ENCODE measurements at places on chromosomes 7 and 10.

GRCh38 chr10:119658274-119658673, 7.1 kb downstream of the BAG3 start:
- DNase-seq = peak; percentile 93

GRCh38 chr7:38198366-38198765, 20.3 kb downstream of the STARD3NL start:
- DNase-seq = no peak

DNA sequence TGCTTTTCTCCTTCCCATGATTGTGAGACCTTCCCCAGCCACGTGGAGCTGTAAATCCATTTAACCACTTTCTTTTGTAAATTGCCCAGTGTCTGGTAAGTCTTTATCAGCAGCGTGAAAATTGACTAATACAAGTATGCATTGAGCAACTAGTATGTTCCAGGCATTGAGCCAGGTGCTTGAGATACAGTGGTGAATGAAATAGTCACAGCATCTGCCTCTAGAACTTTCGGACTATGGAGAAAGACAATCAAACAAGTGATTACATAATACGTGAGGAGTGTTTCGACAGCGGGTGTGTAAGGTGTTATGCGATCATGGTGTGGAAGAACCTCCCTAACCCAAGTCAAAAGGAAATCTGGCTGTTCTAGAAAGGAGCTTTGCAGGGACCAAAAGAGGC, 21.6 kb upstream of the NUP205 start:
- DNase-seq = peak; percentile 59

GRCh38 chr7:35039343-35039742, 2.1 kb upstream of the DPY19L1 start:
- DNase-seq = no peak

- no peak for DNase-seq
Observed at GRCh38 chr7:9241826-9242225, 808.4 kb downstream of the NXPH1 start.

- DNase-seq = no peak
Observed at GRCh38 chr10:52239771-52240170, 74.3 kb upstream of the DKK1 start.

GRCh38 chr10:99489271-99489670, 43.5 kb upstream of the NKX2-3 start:
- no peak for DNase-seq

DNA sequence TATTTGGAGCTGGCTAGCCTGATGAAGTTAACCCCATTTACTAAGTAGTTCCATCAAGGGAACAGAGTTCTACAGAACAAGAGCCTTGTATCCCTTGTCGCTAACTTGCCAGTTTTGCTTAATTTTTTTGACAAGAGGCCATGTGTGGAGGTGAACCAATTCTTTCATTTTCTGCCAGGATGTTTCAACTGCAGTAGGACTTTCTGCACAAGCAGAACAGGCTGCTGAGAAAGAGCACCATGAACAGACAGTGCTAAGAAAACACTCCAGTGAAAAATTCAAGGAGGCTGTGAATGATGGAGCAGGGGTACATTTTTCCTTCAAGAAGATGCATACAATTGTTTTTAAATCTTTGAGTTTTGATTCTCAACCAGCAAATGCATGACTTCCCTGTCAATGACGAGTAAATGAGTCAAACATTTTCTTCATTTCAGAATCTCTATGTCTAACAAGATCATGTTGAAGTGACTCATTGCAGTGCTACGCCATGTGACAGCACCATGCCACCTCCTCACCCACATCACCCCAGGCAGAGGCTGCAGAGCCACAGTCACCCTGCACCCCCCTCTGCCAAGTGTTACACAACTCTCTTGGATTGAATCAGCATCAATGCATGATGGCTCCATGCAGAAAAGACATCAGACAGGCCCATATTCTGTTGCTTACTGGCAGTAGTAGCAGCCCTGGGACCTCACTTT, 193.1 kb downstream of the COBL start:
- DNase-seq = peak; percentile 83

DNA sequence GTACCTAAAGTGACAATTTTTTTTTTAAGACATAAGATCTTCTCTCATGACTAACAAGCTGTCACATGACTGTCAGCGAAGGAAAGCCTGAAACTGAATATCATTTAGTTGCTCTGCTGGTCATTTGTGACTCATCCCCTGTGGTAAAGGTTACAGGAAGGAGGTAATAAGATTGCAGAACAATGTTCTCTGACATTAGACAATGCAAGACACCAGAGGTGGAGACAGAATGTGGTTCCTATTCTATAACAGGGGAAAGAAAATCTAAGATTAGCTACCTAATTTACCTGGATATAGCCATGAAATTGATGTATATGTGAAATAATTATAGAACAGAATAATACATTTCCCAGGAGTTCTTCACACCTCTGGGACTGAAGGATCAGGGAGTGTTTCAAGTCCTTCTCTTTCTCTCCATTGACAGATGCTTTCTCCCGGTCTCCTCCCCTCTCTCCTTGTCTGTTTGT, 47.7 kb downstream of the LRGUK start:
- DNase-seq = peak; percentile 87

- peak; percentile 82 for DNase-seq
Observed at GRCh38 chr7:55018361-55019190, at the start of gene EGFR. Gene EGFR, plus strand, starts transcription at chr7:55019017. Its CDS starts 261 bp downstream, at chr7:55019278.

- no peak for DNase-seq
Observed at GRCh38 chr7:155337946-155338631, 40.4 kb downstream of the INSIG1 start.

DNA sequence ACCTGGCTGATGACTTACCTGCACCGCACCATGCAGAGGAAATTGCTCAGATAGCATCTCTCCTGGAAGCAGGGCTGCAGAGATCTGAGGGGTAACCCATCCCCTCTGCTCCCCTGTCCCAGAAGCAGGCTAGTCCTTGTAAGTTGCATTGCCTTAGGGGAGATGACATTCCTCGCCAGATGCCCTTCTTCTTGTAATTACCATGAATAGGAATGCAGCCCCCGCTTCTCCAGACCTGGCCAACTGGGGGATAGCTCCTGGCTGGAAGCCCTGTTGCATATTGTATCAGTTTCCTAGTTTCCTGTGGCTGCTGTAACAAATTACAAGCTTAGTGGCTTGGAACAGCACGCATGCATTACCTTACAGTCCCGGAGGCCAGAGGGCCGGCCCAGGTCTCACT, 47.5 kb upstream of the EN2 start:
- no peak for DNase-seq

DNA sequence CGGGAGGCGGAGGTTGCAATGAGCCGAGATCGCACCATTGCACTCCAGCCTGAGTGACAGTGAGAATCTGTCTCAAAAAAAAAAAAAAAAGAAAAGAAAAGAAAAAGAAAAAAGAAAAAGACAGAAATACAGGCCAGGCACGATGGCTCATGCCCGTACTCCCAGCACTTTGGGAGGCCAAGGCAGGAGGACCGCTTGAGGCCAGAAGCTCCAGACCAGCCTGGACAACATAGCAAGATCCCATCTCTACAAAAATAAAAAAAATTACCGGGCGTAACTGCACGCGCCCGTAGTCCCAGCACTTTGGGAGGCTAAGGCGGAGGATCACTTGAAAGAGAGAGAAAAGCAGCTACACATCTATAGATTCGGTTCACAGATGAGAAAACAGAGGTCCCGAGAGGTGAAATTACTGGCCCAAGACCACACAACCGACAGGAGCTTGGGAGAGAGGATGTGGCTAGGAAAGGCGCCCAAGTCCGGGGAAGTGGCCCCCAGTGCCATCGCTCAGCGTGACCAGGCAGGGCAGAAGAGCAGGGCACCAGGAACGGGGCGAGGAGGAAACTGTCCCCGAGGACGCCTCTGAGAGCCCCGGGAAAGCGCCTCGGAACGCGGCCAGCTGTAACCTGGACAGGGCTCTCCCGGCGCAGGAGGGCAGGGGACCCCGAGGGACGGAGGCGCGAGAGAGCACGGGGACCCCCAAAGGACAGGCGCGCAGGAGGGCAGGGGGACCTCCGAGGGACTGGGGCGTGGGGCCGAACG, 612 bp downstream of the SNX8 start:
- no peak for DNase-seq

- DNase-seq = peak; percentile 89
Observed at GRCh38 chr7:55140221-55140940, 121.6 kb downstream of the EGFR start.

- no peak for DNase-seq
Observed at GRCh38 chr10:64112701-64113355, 591.6 kb downstream of the REEP3 start.

DNA sequence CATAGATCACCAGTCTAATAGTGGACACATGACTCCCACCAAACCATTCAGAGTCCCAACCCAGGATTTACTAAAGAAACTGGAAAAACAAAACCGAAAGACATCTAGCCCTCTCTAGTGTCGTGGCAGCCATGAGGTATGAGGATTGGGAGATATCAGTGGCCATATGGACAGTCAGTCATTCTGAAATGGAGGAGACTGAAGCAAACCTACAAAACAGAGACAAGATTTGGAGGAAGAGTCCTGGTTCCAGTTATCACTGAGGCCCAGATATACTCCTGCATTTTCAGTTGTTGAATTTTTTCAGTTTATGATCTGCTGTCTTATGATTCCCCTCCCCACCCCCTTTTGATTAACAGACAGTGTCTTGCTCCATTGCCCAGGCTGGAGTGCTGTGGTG, 9.1 kb upstream of the RALA start:
- no peak for DNase-seq

GRCh38 chr7:1230411-1231213, 2.1 kb upstream of the UNCX start:
- no peak for DNase-seq

GRCh38 chr7:101927802-101928201, 110.4 kb downstream of the CUX1 start:
- no peak for DNase-seq

GRCh38 chr7:77157446-77157845, 35.0 kb downstream of the CCDC146 start:
- no peak for DNase-seq

DNA sequence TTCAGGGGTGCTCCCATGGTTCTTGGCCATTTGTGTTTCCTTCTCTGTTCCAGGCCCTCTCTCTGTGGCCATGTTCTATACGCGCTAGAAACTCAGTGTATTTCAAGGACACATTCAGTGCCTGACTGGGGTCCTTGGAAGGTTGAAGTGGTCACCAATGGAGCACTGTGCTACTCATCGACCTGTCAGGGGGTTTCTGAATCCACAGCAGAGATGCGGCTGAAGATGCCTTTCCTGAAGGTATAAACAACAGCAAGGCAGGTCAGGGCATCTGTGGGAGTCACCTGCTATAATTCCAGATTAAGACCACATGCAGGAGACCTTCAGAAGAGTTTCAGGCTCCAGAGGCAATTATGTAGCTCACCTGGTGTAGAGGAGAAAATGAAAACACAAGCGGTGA, 86.8 kb upstream of the MGMT start:
- no peak for DNase-seq

GRCh38 chr10:48604039-48604990, 558 bp downstream of the ARHGAP22 start:
- DNase-seq = no peak

DNA sequence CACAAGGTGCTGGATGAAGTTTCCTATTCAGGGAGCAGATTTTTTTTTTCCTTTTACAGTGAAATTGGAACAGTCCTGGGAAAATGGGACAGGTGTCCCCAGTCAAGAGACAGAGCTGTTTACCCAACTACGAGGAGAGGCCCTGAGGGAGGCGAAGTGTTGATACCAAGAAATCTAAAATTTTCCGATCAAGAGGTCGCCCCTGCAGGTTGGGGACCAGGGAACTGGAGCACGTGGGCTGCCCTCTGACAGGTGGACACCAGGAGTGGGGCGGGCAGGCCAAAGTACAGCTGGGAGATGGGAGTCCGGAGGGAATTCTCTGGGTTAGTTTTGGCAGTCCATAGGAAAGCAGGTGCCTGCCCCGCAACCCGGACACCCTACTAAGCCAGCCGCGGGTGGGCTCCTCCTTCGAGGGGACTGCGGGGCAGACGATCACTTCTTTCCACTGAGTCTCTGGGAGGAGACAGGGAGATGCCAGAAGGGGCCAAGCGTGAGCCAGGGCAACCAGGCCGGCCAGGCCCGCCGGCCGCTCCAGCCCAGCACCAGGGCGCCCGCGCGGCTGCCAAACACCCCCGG, 965 bp upstream of the CAMK1D start:
- no peak for DNase-seq

DNA sequence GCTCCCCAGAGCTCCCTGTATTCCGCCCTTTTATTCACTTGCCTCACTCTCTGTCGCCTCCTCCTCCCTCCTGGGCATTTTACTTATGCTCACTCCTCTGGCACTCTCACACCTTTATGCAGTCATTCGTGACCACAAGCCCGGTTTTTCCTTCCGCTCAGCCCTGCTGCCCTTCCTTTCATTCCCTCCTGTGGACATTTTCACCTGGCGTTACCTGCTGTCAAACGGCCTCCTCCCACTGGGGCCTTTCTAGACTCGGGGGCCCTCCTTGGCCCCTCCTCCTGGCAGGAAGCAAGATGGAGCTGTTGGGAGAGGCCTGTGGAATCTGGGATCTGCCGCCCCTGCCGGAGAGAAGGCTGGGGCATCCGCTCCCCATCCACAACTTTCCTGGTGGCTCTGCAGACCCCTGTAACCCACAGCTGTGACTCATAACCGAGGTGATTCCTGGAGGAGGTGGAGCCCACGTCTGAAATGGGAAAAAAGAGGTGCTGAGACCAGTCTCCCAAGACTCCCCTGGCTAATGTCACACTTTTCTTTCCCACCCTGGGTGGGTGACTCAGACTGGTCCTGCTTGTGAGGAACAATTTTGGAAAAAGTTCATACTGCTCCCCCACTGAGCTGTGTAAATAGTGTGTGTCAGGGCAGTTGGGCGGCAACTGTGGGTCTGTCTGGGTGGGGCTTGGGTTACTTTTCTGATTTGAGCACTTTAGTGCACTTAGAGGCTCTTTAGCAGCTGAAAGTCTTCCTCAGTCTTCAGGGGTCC, 1.2 kb downstream of the VCL start:
- peak; percentile 91 for DNase-seq

GRCh38 chr10:19620811-19621210, 195.4 kb upstream of the PLXDC2 start:
- DNase-seq = peak; percentile 6

- DNase-seq = no peak
Observed at GRCh38 chr10:133270773-133271297, 5.8 kb downstream of the ADAM8 start.

GRCh38 chr7:153397459-153397858, 637.9 kb downstream of the ACTR3B start:
- DNase-seq = no peak

DNA sequence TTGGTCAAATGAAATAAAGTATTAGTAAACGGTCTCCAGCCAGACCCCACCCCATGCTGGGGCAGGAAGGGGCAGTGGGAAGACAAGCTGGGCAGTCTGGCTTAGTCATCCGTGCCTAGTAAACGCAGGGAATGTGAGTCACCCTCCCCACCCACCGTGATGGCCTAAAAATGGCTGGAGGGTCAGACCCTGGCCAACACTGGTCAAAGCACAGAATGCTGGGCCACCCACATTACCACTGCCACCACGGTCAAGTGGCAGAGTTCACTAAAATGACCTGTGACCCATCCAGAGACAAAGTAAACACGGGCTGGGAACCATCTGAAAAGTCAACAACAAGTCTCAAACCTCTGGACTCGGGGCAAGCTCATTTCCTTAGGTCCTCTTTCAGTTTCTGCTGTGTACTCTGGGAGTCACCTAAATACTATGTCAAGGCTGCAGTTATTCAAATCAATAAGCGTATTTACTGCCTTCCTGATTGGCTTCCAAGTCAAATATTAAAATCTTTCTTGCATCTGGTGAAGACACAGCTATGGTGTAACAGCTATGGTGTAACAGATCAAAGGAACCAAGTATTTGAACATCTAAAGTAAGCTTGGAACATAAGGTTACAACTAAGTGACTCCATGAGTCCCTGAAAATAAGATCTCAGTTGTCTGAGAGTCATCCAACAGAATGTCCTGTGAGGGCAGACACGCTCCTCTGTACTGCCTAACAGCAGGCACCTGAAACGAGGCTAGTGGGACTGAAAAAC, 3.0 kb downstream of the ZFAND2A start:
- peak; percentile 33 for DNase-seq

- DNase-seq = no peak
Observed at GRCh38 chr10:50335397-50335796, 84.1 kb upstream of the ASAH2 start.
